ENCODE measurements at places on chromosomes 11 and 22.

DNA sequence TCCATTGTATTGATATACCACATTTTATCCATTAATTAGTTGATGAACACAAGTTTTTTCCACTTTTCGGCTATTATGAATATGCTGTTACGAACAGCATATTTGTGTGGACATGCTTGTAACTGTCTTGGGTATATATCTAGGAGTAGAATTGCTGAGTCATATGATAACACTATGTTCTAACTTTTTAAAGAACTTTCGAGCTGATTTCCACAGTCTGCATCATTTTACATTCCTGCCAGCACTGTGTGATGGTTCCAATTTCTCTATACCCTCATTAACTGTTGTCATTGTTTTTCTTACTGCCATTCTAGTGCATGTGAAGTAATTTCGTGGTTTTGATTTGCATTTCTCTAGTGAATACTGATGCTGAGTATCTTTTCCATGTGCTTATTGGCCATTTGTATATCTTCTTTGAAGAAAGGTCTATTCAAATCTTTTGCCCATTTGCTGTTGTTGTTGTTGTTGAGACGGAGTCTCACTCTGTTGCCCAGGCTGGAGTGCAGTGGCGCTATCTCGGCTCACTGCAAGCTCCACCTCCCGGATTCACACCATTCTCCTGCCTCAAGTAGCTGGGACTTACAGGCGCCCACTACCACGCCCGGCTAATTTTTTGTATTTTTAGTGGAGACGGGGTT, 7.4 kb upstream of the RCE1 start:
- DNase-seq: no peak

DNA sequence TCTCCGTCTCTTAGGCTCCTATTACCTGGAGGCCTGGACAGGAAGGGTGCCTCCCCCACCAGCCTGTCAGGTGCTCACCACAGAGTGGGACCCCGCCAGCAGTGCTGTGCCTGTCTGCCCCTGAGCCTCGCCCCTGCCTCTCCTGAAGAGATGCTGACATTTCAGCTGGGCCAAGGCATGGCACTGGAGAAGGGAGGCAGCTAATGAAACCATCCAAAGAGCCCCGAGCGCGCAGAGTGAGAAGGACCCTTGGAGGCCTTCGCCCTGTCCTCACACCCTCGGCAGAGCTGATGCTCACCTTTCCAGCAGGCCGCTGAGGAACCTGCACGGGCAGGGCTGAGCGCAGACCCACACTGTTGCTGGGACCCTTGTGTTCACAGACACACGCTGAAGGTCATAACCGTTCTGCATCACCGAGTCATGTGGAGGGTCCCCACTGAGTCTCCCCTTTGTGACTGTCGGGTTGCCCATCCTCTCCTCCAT, 2.1 kb upstream of the LRFN4 start:
- DNase-seq: no peak

DNA sequence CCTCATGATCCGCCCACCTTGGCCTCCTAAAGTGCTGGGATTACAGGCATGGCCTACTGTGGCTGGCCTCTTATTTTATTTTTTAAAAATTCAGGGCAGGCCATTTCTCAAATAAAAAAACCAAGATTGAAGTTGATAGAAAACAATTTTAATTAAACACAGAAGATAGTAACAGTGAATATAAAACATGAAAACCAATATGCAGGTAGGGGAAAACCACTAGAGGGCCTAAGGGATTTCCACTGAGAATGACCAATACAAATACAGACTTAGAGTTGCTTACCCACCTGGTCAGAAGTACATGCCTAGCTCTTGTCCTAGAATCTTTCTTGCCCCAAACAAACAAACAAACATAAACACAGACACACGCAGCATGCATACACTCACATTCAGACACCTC, 1.7 kb upstream of the RTCB start:
- no peak for DNase-seq

DNA sequence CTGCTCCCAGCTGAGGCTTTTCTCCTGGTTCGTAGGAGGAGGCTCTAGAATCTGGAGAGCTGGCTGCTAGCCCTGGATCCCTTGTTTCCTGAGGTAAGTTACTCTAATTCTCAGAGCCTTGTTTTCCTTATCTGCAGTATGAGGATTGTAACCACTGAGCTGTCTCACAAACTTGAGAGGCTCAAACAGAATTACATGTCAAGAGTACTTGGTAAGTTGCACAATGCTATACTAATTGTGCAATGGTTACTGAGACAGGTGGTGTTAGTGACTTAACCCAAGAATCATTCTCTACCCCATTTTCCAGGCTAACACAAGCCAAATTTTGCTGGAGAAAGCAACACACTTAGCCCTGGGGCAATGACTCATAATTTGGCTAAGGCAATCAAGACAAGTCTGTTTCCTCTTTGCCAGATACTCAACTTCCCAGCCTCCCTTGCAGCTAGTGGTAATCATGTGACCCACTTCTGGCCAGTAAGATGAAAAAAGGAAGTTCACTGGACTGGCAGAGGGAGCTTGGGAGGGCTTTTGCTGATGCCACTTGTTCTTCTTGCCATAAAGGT, 348.0 kb downstream of the TENM4 start:
- DNase-seq: no peak

- no peak for DNase-seq
Measured at GRCh38 chr11:25741886-25742285, 590.0 kb upstream of the ANO3 start.

DNA sequence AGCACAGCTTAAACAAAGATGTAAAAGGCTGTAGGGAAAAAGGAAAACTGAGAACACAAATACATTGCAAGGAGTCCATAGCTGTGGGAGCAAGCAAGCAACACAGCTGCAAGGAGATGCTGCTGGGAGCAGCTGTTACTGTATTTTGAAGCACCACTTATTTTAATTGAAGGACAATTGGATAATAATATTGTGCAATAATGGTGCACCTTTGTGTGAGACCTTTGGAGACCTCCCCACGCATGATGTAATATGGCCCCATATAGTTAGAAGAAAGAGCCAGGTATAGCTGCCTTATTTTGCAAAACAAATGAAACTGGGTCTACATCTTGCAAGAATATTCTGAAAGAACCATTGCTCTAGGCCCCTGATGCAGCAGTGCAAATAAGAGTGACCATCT, 191.1 kb upstream of the KIRREL3 start:
- DNase-seq: no peak

GRCh38 chr11:11324090-11324489, 29.0 kb downstream of the CSNK2A3 start:
- no peak for DNase-seq

GRCh38 chr11:108647387-108647700, 17.5 kb upstream of the DDX10 start:
- no peak for DNase-seq
